Right forelimb (tissue), 1 donor: ENCODE measurements at places on chromosomes 11 and 22.
A peak's percentile ranks its signal among the peaks of the same experiment; 100 is the strongest.

- no peak for DNase-seq
Measured at GRCh38 chr11:110121204-110121603, 28.0 kb downstream of the ZC3H12C start.

DNA sequence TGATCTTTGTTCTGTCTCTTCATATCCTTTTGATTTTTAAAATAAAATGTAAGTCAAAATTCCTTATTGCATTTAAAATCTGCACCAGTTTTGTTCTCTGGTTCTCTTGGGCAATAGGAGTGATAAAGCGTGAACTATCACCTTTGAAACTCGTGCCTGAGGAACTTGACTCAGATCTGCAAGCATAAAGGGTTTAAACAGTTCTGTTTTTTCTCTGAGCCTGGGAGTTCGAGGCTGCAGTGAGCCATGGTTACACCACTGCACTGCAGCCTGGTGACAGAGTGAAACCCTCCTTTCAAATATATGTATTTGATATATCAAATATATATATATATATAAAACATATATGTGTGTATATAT is 38.9 kb upstream of the CLMP start:
- no peak for DNase-seq

- no peak for DNase-seq
Measured at GRCh38 chr11:75576017-75576416, 14.0 kb downstream of the SERPINH1 start.

DNA sequence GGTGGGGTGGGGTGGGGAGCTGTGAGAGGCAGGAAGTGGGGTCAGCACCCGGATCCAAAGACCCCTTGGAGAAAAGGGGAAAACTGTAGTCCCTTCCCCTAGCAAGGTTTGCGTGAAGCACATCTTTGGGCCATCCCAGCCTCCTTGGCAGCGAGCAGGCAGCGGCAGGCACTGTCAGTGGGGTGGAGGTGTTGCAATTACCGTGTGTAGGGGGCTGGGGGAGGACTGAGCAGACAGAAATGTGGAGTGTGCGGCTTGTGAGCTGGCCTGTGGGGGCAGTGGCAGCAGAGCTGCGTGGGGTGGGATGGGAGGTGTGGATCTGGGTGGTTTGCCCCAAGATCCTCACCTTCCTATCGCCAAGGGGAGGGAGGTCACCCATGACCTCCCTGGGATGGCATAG is 16.4 kb downstream of the DAGLA start:
- DNase-seq: no peak

GRCh38 chr22:32771756-32772155 is 29.7 kb upstream of the TIMP3 start:
- no peak for DNase-seq

DNA sequence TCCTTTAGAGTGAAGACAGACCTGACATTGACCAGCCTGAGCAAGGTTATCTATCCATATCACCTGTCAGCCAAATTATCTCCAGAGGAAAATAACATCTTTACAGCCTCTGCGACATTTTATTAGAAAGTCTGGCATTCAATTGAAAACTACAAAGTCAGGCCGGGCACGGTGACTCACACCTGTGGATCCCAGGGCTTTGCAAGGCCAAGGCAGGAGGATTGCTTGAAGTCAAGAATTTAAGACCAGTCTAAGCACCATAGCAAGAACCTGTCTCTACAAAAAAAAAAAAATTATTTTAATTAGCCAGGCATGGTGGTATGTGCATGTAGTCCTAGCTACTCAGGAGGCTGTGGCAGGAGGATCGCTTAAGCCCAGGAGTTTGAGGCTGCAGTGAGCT is 141.6 kb downstream of the RCN1 start:
- no peak for DNase-seq

GRCh38 chr22:36727927-36728488 is 24.5 kb upstream of the CACNG2 start:
- no peak for DNase-seq

DNA sequence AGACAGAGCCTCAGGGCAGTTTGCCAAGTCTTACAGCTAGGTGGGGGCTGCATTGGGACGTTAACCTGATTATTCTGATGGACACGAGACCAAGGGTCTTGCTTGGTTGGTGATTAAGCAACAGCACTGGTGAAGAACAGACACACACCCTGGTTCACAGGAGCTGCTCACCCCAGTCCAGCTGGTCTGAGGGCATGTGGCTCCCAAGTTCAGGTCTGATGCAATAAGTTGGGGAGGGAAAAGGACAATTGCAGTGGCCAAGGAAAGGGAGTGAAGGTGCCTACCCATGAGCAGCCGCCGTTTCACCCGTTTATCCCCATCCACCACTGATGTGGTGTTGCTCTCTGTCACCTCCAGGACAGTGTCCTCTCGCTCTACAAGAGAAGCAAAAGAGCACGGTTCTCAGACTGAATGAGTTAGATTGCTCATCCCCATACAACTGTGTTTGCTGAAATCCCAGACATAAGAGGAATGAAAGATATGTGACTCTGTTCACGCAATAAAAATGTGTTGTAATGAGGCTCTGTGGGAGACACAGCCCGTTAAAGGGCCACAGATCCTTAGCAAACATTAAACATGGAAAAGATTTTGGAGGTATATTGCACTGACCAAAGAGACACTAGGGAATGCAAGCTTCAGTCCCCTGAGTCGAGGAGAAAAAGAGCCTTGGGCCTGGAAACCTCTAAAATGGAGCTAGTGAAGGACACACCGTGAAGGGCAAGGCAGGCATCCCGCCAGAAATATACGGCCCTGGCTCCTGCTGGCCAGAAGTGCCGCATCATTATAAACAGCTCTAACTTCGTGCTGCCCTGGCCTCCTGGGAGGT is 25.6 kb downstream of the SCUBE2 start:
- DNase-seq: no peak

DNA sequence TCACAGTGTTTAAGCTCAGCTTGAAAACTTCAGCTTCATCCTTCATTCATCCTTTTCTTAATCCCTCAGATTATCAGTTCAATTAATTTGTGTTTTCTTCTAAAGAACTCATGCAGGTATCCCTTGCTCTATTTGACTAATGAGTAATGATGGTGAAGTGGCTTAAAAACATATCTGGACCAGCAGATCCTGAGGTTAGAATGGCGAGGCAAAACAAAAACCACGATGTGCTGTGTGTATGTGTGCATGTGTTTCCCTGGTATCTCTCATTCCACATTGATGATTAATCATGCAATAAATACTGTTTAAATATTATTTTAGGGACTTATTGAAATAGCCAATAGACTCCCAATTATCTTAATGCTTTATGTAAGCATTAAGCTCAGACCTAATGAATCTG is 437.0 kb downstream of the DYNC2H1 start:
- no peak for DNase-seq

GRCh38 chr22:19959043-19959586 is 17.5 kb upstream of the TXNRD2 start:
- DNase-seq: peak; percentile 89

GRCh38 chr11:59551659-59552521 is 40.6 kb downstream of the OR4D9 start:
- DNase-seq: peak; percentile 63

- DNase-seq: no peak
Measured at GRCh38 chr11:130449310-130449990, 1.0 kb downstream of the ADAMTS15 start.

GRCh38 chr22:33070600-33070999 is 12.4 kb upstream of the SYN3 start:
- no peak for DNase-seq

- no peak for DNase-seq
Measured at GRCh38 chr11:65084598-65085375, 765 bp downstream of the ZFPL1 start.

GRCh38 chr11:122647736-122648275 is 7.7 kb upstream of the UBASH3B start:
- DNase-seq: no peak

GRCh38 chr22:35299217-35299672 is 449 bp upstream of the TOM1 start:
- DNase-seq: no peak

GRCh38 chr22:24270556-24271385 is at the start of gene SPECC1L:
TSS of gene SPECC1L (plus strand) at chr22:24270831. CDS start at chr22:24302232, 31,401 bp downstream.
- DNase-seq: peak; percentile 98

GRCh38 chr22:39384750-39385480 is 14.7 kb upstream of the TAB1 start:
- DNase-seq: no peak

- DNase-seq: no peak
Measured at GRCh38 chr11:11344045-11344444, 9.0 kb downstream of the CSNK2A3 start.

DNA sequence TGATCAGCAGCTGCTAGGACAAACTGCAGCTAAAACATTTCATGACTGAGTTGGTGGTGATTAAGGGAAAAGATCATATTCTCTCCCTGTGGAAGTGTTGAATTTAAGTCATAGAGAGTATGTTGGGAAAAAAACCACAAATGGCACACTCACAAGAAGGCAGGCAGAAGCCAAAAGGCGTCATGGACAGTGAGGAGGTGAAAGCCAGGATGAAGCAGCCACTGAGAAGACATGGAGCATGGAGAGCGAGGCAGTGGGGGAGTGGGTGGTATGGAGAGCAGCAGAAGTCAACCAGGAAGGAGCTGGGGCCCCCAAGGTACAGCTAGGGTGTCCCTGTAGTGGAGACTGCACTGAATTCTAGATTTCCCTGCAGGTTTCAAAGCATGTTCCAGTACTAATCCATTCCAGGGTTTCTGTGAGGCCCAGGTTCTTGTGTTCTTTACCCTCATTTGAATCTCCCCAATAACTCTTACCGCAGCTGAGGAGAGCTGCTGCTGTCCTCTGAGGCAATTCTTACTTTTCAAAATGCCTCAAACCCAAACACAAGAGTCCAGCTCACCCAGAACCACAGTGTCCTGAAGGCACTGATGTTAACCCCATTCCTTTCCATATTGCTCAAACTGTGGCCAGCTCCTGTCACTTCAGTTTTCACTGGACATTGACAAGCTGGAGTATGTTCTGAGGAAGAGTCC is 191.8 kb upstream of the E2F8 start:
- peak; percentile 64 for DNase-seq

DNA sequence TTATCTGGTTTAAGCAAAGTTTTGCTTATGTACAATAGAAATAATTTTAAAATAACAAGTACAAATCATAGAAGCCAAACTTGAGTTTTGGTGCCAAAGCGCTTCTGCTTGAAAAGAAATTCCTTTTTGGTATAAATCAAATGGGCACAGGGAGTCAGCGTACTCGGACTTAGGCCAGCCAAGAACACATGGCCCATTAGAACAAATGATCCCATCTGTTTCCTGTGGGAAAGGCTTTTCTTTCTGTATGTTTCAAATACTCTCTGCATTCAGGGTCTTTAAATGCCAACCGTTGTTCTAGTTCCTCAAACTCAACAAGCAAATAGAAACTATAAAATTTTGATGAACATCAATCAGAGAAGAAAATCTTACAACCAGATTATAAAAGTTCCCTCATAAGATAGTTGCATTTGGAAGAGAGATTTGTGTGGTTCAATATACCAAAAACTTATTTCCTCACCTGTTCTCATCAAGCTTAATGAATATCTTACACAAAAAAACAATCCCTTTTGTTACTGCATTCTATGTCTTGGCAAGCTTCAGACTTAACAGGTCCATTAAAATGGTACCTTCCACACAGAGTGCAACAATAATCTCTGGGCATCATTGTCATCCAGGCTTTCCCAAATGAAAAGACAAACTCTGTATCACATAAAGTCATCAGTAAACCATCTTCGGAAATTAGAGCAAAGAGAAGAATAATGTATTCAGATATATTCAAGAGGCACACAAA is 739.8 kb upstream of the API5 start:
- DNase-seq: no peak

DNA sequence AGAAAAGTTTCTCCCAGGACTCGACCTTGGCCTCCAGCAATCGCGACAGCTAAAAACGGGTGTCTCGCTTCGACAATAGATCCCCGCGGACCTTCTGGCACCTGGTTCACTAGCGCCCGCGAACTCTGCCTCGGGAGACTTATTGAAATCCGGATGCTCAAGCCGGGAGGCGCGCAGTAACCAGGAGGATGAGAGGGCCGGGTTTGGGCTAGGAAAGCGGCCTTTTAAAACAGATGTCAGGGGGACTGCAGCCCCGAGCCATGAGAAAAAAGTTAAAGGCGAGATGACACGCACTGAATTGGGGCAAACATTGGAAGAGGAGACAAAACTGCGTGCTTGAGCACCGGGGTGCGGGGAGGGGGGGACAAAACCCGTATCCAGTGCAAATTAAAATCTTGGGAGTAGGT is 637 bp upstream of the ZBTB16 start:
- no peak for DNase-seq

- DNase-seq: no peak
Measured at GRCh38 chr11:88814076-88814475, 251.7 kb downstream of the GRM5 start.

DNA sequence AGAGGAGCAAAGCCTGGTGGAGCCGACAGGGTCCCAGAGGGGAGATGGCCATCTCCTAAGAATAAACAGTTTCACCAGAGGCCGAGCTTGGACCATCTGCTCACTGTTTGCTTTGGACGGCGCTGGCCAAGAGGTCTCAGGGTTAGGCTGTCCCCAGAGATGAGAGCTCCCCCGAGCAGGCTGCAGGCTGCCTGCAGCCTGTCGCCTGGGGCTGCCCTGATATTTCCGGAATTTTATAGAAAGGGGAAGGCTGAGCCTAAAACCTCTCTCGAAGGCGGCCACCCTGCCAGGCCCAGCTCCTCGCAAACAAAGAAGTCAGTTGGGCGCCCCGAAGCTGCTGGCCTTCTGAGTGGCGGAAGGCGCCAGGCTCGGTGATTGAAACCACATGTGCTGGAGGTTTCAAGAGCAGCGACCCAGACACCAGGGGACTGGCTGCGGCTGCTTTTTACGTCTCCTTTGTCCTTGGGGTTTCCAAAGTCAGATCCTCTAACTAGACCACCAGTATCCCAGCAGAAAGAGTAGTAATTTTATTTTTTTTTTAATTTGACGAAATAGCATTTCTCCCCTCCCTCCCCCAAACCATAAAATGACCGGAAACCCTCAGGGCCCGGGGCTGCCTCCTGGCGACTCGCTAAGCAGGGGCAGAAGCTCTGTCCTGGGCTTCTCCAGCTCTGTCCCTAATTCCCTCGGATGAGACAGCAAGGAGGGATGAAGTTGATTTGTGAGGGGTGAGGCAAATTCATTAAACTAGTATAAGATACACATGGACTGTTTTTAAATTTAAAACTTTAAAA is 57.4 kb downstream of the CLMP start:
- peak; percentile 89 for DNase-seq

DNA sequence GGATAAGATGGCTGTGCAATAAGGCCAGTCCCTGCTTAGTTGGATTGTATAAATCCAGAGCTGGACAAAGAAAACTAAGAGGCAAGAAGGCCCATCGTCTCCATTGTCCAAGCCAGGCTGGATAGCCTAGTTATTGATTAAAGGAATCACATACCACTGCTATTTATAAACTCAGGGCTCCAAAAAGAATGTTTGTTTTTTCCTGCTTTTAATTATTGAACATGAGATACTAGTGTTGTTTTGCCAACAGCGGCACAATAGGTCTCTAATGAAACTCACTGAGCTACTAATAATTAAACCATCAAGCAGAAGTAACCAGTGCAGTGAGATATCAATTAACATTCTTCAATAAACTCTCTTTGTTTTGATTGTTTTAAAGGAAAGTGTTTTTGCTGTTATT is 259.7 kb downstream of the INSC start:
- DNase-seq: no peak

- DNase-seq: no peak
Measured at GRCh38 chr22:42895087-42895486, 38.0 kb upstream of the ARFGAP3 start.
